ENCODE measurements at places on chromosomes 11 and 22.

DNA sequence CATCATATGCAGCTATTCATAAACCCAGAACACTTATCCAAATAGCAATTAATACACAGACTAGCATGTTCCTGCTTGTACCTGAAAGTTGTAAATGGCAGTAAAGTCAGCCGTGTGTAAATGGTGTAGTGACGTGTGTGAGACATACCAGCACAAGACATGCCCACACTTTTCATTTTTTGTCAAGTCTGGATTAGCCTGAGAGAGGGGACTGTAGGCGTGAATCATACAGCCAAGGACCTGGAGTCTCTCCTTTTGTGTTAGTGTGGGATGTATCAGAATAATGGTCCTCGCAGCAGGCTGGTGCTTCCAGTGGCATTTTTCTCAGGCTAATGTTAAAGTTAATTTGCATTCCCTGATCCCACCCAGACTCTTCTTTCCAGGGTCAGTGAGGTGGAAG is 116.8 kb upstream of the BMAL1 start:
- peak; percentile 26 for DNase-seq

DNA sequence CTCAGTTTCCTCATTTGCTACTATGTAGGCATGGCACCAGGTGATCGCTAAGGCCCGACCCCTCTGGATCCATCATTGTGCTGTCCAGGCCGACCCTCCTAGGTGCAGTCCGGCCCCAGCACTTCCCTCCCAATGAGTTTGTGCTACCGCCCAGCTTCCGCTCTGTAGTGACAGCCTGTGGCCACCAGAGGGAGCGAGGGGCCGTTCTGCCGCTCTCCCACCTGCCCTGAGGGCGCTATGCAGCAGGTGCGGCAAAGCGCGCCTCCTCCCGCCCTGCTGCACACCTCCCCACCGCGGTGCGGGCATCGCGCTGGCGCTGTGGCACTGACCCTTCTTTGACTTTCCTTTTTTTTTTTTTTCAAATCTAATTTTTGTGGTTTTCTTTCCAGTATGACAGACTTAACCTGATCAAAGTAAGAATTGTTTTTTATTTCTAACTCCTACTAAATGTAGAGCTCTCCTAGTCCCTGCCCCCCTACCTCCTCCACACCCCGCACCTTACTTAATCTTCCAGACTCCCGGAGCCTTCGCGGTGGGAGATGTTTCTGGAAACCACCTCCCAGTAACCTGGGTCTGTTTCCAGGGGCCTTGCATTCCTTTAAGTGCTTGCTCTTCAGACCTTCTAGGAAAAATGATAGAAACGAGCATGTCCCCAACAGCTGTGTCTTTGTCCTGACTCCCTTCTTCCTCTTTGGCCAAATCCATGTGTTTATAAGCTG is 73.7 kb downstream of the SCN3B start:
- DNase-seq, result peak; percentile 58

GRCh38 chr11:35237860-35238715 is 99.1 kb downstream of the CD44 start:
- DNase-seq, result peak; percentile 50

- DNase-seq, result no peak
Observed at GRCh38 chr11:66593303-66593635, 284 bp downstream of the CCS start.

- no peak for DNase-seq
Observed at GRCh38 chr11:9057888-9058287, 33.5 kb downstream of the SCUBE2 start.

DNA sequence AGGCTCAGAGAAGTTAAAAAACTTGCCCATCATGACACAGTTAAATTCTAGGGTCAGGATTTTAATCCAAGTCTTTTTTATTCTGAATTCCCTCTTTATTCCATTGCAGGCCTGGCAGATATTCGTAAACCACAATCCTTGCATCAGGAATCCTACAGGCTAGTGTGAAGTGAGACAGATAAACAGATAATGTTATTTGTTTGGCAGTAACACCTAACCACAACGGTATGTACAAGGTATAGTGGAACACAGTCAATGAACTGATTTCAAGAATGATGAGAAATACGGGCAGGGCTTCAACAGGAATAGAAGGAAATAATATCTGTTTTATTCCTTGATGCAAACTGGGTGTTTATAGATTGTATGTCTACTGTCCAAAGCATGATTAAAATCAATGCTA is 32.0 kb upstream of the NARS2 start:
- no peak for DNase-seq

- DNase-seq, result peak; percentile 24
Observed at GRCh38 chr11:111246956-111247355, 1.4 kb downstream of the POU2AF2 start.

GRCh38 chr22:17245341-17245740 is 26.1 kb upstream of the ADA2 start:
- no peak for DNase-seq

- DNase-seq, result no peak
Observed at GRCh38 chr11:120863359-120863758, 160.5 kb upstream of the TBCEL start.

- DNase-seq, result no peak
Observed at GRCh38 chr11:26779074-26779865, 57.4 kb upstream of the SLC5A12 start.

- no peak for DNase-seq
Observed at GRCh38 chr22:49488943-49489342, 338.7 kb downstream of the BRD1 start.

GRCh38 chr11:2789331-2789730 is 89.5 kb upstream of the KCNQ1OT1 start:
- no peak for DNase-seq

- no peak for DNase-seq
Observed at GRCh38 chr11:123187665-123188507, 7.2 kb downstream of the CLMP start.

DNA sequence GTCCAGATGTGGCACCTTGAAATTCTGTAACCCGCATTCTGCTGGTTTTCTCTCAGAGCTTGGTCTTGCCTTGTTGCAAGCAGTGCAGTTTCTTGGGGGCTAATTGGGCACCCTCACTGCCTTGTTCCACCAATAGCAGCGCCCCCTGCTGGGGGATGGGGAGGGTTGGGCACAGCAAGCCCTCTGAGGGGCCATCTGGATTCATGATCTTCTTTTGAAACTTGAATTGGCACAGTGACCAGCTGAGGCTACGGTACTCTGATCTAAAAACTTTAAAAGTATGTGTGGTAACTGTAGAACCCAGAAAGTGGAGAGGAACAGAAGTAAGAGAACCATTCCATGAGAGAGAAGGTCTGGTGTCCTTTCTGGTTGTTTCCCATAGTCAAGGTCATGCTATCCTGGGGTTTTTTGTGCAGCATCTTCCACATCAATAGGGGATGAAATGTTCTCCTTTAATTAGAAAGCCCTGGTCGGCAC is 64.2 kb downstream of the MED15 start:
- no peak for DNase-seq

DNA sequence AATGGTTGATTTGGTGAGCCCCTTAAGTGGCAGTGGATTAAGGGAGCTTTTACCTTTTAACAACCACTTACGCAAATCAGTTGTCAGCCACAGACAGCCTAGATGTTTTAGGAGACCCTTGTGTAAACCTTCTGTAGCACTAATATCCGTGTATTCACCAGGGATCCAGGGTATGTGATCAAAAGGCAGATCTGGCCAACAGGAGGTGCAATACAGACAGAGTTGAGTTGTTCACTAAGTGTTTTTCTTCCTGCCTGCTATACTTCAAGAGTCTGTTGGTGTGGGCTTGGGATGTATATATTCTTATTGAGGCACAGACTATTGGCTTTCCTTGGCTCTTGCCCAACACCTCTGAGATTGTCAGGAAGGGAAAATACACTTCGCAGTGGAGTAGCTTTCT is 175.1 kb downstream of the FAT3 start:
- DNase-seq, result no peak

GRCh38 chr11:76259299-76259908 is 53.1 kb upstream of the WNT11 start:
- DNase-seq, result no peak

DNA sequence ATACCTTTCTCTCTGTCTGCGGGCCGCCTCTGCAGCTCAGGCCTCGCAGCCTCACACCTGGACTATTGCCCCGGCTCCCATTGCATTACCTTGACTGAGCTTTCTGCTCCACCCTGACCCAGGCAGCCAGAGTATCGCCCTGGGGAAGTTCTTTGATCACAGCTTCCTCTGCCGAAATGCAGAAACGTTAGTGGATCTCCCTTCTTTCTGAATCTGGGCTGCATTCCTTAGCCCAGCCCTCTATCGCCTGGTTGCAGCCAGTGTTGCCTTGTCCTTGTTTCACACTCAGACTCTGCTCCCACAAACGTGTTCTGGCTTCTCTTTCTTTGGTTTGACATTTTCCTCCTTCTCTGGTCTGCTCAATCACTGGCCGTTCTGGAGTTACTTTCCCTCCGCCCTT is 195.7 kb downstream of the ADAMTS15 start:
- no peak for DNase-seq

- no peak for DNase-seq
Observed at GRCh38 chr11:105034813-105035620, at the start of gene CASP1. CASP1 (minus strand) TSS chr11:105035144; CDS start chr11:105035113, 31 bp downstream.

DNA sequence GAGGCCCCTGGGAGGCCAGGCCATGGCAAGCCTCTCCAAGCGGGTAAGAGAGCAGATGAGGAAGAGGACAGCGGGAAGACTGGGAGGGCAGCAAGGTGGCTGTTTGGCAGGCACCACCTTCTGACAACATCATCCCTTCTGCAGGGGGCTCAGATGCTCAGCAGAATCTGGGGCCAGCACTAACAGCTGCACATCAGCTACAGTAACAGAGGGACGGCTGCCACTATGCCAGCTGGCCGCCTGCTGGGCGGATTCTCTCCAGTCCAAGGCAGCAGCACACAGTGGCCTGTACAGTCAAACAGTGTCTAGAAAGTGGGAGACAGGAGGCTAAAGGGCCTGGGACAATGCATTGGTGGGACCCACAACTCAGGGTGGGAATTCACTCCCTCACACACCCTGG is 10.7 kb upstream of the TXN2 start:
- DNase-seq, result peak; percentile 16

DNA sequence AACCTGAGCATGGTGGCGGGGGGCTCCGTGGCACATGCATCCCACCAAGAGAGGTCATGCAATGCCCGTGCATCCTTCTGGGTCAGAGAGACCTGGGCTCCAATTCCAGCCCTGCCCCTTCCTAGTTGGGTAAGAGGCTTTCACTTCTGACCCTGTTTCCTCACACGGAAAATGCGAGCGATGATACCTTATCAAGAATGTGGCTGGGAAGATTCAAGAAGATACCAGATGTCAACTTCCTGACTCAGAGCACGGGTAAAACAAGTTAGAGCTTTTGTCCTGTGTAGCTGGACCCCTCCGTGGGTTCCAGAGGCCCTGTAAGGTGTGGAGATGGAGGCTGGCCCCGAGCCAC is 8.7 kb upstream of the DGKZ start:
- peak; percentile 64 for DNase-seq

- no peak for DNase-seq
Observed at GRCh38 chr11:118050208-118050891, 26.5 kb upstream of the TMPRSS4 start.

- no peak for DNase-seq
Observed at GRCh38 chr11:84780689-84781293, 846.4 kb downstream of the DLG2 start.

- DNase-seq, result no peak
Observed at GRCh38 chr11:133541720-133542095, 9.4 kb upstream of the OPCML start.

- DNase-seq, result no peak
Observed at GRCh38 chr22:31475800-31476199, 13.8 kb downstream of the EIF4ENIF1 start.

- DNase-seq, result no peak
Observed at GRCh38 chr11:71998649-71999310, at the start of gene IL18BP. IL18BP (plus strand) TSS chr11:71998909; CDS start chr11:71999985, 1,076 bp downstream.

GRCh38 chr11:98365941-98366340 is 654.8 kb upstream of the CNTN5 start:
- no peak for DNase-seq

GRCh38 chr22:37525073-37525745 is 6.0 kb upstream of the CARD10 start:
- DNase-seq, result no peak

GRCh38 chr11:24234822-24235508 is 261.9 kb upstream of the LUZP2 start:
- DNase-seq, result peak; percentile 40

GRCh38 chr11:74749127-74749964 is 697 bp downstream of the RNF169 start:
- DNase-seq, result no peak

DNA sequence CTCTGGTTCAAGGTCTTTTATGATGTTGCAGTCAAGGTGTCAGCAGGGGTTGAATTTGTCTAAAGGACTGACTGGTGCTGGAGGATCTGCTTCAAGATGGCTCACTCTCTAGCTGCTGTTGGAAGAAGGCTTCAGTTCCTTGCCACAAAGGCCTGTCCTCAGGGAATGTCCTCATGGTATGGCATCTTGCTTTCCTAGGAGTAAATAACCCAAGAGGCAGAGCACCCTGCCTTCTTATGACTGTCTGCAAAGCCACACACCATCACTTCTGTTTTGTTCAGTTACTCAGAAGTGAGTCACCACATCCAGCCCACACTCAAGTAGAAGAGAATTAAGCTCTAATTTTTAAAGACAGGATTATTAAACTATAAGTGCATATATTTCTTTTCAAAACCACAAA is 45.2 kb downstream of the PLAAT5 start:
- DNase-seq, result no peak

All from NCI-H2171 treated with DMSO at 0.1 percent for 48 hours (cell line).